ENCODE measurements at places on chromosomes 2 and 18.

- no peak for DNase-seq
These were observed 2.8 kb downstream of the ECEL1 start for GRCh38 chr2:232484628-232485347.

GRCh38 chr2:129056309-129056958 lies 737.8 kb upstream of the HS6ST1 start:
- DNase-seq, result no peak

DNA sequence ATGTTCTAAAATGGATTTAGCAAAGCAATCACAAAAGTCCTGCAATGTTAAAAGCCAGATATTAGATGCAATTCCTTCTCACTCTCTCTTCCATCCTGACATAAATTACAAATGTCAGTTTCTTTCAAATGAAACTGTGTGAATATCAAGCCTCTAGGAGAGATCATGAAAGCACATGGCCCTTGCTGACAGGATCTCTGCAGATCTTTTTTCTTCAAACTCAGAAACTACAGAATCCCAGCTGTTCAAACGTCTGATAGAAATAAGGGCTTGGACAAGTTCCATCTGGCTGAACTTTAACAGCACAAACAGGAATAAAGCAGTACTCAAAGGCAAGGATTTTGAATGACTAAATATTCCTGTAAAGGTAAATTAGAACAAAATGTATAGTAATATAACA lies 47.6 kb downstream of the PDE1A start:
- DNase-seq, result no peak

- DNase-seq, result no peak
These were observed 259.0 kb downstream of the NBAS start for GRCh38 chr2:15302154-15302553.

GRCh38 chr2:200905618-200906296 lies 16.6 kb downstream of the NIF3L1 start:
- no peak for DNase-seq
